ENCODE measurements at places on chromosomes 3 and 15.

GRCh38 chr3:46433841-46434240, 26.8 kb downstream of the CCRL2 start:
- no peak for DNase-seq

- DNase-seq, result no peak
Observed at GRCh38 chr15:44099671-44100070, 95.4 kb downstream of the FRMD5 start.

DNA sequence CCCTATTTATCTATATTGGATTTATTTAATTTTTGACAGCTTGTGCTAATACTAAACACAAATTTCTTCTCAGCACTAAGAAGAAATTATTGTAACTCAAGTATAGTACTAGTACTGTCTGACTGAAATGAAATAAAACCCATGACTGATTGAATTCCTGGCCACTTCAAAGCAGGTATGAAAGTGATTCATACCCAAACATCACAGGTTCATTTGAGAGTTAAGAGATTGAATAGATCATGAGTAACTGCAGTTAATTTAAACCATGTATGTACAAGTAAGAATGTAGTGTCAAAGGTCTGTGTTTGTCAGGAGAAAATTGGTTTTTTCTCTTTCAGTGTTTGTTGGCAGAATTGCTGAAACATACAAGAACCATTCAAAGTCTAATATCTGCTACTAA, 332.0 kb upstream of the GRM7 start:
- DNase-seq, result no peak

GRCh38 chr3:195796795-195797194, 14.9 kb downstream of the MUC4 start:
- DNase-seq, result no peak

All from stimulated activated CD8-positive, alpha-beta memory T cell treated with anti-CD3 and anti-CD28 coated beads, Interleukin-15, amount 100 ng/mL, for 48 hours (primary cell).